ENCODE measurements at places on chromosomes 4 and X.

- no peak for DNase-seq
Observed at GRCh38 chrX:9595174-9595573, 130.3 kb downstream of the TBL1X start.

- DNase-seq: no peak
Observed at GRCh38 chr4:46945062-46945461, 36.0 kb upstream of the COX7B2 start.

DNA sequence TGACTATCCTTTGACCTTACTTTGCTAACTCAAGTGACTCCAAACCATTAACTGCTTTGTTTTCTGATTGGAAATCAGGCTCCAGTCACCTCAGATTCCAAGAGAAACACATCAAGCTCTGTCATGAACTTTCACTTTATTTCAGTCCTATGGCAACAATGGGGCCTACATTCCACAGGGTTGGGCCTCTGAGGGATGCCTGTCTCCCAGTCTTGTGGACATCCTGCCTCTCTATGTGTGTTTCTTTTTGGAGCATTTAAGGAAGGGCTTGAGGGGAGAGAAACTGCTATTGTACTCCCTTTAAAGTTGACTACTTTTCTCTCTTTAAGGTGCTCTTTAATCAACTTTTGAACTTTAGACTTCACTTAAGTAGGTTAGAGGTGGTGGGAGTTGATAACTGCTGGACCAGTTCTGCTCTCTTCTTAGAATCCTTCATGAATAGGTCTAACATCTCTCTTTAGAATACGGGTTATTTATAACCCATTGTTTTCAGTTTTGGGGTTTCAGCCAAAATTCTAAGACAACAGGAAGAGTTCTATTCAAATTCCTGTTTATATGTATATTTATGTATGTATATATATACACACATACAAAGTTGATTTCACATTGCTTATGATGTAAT lies 274.3 kb upstream of the NR3C2 start:
- DNase-seq: no peak

DNA sequence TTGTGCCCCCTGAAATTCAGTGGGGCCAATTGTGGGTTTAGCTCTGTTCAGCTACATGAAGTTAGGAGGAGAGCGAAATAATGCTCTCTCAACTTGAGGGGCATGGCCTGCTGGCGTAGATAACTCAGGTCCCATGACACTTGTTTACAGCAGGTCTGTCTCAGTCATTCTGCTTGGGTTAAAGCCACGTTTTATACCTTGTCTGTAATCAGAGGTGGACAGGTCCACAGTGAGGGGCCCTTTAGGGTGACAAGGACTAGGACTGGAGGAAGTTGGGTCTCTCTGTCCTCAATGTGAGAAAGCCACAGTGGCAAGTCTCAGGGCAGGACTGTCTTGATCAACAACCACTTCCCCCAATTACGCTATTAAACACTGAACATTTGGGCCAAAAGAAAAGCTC lies 49.0 kb downstream of the PDHA1 start:
- DNase-seq: no peak

GRCh38 chr4:78121338-78121904 lies 64.3 kb downstream of the FRAS1 start:
- no peak for DNase-seq

DNA sequence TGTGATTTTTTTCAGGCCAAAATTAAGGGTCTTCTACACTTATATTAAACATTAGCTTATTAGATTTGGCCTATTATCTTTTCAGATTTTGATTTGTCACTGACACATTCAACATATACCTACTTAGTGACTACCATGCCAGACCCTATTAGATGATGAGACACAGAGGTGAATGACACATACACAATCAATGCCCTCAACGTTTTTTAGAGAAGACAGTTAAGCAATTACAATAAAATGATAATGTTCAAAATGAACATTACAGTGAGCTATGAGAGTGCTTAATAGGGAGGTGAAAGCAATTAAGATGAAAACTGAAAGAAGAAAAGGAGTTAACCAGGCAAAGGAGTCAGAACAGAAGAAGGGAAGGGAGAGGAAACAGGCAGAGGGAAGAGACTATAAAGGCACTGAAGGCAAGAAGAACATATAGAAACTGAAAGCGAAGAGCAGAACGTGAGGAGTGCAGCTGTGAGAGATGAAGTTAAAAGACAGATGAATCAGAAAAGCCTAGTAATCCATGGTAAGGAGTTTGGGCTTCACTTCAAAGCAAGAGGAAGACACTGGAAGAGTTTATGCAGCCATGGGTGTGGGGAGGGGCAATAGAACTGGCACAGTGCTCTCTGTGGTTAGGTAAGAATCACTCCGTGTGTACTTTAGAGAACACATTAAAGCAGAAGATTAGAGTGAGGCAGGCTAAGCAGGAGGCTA lies 119.0 kb downstream of the REELD1 start:
- DNase-seq: peak; percentile 15

GRCh38 chr4:14833053-14833452 lies 169.2 kb upstream of the CPEB2 start:
- no peak for DNase-seq

- no peak for DNase-seq
Observed at GRCh38 chr4:30721185-30722091, 1.3 kb downstream of the PCDH7 start.

DNA sequence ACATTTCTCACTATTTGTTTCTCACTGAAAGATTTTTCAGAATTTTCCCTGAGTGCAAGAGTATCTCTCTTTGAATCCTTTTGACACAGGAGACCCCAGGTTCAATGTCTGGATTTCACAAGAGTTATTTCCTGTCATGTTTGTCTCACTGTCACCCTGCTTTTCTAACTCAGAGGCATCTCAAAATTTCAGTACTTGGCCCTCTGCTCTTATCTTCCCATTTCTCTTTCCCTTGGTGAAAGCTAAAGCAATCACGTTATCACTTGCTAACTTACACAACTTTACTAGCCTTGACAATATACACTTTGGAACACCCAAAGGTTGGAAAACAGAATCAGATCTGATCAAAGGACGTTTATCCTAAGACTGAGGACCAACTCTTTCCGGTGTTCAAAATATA lies 17.3 kb downstream of the IGSF1 start:
- no peak for DNase-seq

DNA sequence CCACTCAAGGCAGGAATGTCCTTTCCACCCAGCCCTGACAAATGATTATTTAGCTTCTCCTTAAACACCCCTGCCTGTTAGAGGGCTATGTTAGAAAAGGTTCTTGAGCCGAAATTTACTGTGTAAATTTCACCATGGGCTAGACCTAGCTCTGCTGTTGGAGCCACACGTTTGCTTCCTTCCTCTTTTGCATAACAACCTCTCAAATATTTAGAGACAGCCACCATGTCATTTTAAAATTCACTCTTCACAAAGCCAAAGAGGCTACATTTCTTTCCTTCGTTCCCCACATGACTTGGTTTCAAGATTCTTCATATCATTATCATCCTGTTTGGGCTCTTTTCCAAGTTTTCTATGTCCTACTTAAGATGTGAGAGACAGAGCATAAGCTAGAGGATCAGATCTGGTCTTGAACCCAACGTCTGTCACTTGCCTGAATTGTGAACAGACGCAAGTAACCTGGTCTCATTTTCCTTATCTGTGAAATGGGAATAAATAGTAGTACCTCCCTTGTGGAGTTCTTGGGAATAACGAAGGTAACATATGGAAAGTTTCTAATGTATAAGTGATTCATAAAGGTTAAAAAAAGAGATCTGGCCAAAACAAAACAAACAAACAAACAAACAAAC lies 6.7 kb downstream of the DOCK11 start:
- DNase-seq: peak; percentile 78
